ENCODE measurements at places on chromosomes 5 and 9. TPM values are rescaled to one million over a fixed set of nuclear protein-coding genes. Genes with fewer than 3 reads are reported as not detected.

The OR1Q1 gene
- not detected for total RNA-seq

The SMIM33 gene
- total RNA-seq: not detected

- peak; percentile 92 for DNase-seq
Measured at GRCh38 chr5:132227485-132228240, at the start of gene P4HA2. TSS of gene P4HA2 (minus strand) at chr5:132227853. CDS start at chr5:132218626, 9,227 bp downstream.

DNA sequence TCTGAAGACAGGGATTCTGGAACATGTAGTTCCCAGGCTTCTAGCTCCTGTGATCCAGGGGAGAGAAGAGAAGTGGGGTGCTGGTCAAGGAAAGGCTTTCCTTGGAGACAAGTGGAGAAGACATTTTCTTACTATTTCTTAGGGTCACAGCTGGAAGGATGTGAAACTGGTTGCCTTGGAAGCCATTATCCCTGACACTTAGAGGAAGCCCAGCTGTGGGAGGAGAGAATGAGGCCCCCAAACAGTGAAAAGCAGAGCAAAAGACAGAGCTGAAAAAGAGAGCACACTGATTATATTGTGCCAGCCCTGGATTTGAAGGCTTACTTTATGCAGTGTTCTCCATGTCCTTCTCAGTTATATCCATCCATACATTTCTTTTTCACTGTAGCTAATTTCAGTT is 17.5 kb upstream of the SHB start:
- DNase-seq: no peak

DNA sequence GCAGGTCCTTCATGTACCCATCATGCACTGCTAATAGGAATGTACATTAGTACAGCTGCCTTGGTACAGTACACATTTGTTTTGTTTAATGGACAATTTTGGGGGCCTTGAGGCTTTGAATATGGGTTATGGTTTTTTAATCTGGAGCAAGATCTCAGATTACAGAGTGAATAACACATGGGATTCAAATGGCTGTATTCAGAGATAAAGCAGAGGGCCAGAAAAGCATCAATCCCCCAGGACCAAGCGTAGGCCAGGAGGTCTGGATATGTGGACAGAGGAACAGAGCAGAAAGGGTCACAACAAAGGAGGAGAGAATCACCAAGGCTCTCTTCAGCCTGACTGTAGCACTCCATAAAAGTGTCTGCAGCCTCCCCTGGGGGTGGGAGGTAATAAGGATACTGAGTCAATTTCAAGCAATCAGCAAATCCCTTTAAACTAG is 47.7 kb upstream of the STK32A start:
- DNase-seq: no peak

DNA sequence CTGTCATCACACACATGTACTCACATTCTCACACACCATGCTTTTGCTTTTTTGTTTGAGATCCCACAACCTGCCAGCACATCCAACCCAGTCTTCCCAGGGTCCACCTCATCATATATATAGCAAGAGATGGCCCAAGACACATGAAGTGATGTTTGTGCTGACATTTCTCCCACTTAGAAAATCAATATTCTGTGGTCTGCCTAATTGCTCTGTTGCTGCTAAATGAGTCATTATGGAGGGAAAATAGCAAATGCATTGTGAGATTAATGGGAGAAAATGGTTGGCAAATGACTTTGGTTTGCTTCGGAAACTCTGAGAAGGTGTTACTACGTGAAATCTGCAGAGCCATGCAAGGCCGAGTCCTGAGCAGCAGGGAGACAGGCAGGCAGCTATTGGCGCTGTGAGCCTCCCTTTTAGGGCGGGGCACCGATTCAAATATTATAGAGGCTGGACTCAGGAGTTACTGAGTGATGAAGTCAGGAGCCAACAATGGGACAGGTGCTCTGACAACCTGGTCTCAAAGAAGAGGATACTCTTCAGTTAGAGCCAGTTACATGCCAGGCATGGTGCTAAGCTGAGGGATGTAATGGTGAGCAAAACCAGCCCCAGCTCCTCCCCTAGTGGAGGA is 62.8 kb downstream of the DAB2IP start:
- DNase-seq: no peak

The ECM2 gene
- total RNA-seq: 22.2 TPM

DNA sequence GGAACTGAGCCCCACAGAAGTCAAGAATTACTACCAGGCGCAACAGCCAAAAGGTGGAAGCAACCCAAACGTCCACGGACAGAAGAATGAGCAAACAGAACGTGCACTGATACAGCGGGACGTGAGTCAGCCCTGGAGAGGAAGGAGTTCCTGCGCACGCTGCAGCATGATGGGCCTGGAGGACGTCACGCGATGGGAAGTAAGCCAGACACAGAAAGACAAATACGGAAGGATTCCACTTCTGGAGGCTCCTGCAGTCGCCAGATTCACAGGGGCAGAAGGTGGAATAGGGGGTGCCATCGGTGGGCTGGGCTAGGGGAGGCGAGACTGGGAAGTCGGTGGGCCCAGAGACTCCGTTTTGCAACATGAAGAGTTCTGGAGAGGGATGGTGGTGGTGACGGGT is 80.3 kb upstream of the PHYKPL start:
- peak; percentile 32 for DNase-seq

DNA sequence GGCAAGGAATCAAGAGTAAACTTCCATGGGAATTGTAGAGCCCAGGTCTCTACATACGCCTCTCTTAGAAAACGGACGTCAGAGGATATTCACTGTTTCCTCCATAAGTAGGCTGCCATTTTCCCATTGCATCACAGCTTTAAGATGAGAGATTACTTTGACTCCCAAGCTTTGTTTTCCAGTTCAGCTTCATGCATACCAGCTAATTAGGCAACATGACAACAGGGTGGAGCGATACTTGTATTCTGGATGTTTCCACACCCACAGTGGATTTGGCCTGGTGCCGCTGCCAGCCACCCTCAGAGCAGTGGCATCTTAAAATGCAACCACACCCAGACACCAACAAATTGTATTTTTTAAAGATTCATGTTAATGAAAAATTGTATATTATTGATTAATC is 20.9 kb upstream of the SPINK5 start:
- no peak for DNase-seq

DNA sequence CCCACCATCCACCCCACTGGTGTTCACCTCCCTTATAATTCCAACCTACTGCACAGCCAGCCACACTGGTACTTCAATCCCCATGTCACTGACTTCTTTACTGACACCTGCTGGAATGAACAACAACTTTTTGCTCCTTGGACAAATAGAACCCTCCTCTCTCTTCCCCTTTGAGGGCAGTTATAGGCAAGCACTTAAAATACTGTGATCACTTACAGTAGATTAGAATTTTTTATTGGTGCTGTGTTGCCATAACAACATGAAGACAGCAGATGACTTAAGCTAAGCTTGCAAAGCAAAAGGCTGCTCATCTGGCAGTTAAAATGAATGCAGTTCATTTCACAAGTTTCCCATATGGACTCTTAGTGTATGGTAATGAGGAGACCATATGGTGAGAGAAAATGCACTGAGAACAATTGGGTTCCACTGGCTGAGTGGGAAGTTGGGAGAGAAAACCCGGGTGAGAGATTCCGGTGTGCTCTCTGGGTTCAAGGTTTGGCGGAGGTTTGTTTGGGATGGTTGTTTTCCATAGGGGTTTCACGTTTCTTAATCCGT is 374.3 kb downstream of the EBF1 start:
- no peak for DNase-seq

The PTGES gene
- total RNA-seq: 0.15 TPM

The HSPB3 gene
- not detected for total RNA-seq

The UGT3A1 gene
- total RNA-seq: 62.1 TPM

- DNase-seq: no peak
Measured at GRCh38 chr5:146368137-146368536, 29.5 kb downstream of the POU4F3 start.

GRCh38 chr5:37873988-37874387 is 34.1 kb upstream of the GDNF start:
- no peak for DNase-seq

GRCh38 chr5:177509381-177509951 is at the start of gene DOK3:
TSS of gene DOK3 (minus strand) at chr5:177509826. CDS start at chr5:177509540, 286 bp downstream.
- peak; percentile 66 for DNase-seq

- DNase-seq: no peak
Measured at GRCh38 chr5:66021585-66021984, 95.2 kb downstream of the ERBIN start.
